ENCODE measurements at places on chromosomes 11 and 22.

GRCh38 chr11:15484398-15484797 is 369.7 kb downstream of the INSC start:
- DNase-seq, result no peak

DNA sequence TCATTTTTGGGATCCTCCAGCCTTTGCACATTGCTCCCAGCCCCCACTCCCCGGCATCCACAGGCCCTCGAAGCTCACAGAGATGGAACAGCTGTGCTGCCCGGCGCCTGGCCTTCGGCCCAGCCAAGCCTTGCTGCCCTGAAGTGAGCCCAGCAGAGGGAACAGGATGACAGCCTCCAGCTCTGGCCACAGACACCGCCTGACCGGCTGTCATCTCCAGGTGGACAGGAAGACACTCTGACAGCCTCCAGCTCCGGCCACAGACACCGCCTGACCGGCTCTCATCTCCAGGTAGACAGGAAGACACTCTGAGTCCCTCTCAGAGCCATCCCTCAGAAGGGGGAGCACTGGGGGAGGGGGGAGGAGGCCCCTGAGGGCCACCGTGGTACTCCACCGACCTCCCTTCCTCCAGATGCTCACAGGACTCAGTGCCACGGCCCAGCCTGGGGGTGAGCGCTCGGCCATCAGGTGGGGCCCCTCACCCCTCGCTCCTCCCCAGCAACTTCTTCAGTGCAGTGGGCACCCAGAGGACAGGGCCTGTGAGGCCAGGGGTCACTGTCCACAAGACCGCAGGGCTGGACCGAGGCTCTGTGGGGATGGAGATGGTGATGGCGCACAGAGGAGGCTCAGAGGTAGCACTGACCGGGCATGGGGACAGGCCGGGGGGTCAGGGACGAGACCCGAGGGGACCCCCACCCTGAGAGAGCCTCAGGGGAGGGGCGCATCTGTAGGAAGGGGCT is 58.6 kb downstream of the BRD1 start:
- no peak for DNase-seq

DNA sequence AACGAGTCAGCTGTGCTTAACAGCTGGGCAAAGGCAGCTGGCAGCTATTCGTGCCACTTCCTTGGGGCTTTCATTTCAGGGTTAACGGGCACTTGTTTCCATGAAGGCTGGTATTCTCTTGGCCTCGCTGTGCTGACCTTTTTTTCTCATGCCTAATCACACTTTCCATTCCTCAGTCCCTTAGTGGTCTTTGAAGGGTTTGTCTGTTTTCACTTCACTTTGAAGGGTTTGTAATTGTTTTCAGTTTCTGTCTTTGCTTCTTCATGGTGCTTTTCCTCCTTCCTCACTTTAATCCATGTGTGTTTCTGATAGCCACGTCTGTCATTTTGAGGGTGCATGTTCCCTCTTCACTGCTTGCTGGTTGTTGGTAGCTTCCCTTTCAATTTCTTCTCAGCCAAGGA is 24.6 kb downstream of the PPIL2 start:
- peak; percentile 69 for DNase-seq

- no peak for DNase-seq
Observed at GRCh38 chr11:72241291-72241781, 2.6 kb downstream of the PHOX2A start.

DNA sequence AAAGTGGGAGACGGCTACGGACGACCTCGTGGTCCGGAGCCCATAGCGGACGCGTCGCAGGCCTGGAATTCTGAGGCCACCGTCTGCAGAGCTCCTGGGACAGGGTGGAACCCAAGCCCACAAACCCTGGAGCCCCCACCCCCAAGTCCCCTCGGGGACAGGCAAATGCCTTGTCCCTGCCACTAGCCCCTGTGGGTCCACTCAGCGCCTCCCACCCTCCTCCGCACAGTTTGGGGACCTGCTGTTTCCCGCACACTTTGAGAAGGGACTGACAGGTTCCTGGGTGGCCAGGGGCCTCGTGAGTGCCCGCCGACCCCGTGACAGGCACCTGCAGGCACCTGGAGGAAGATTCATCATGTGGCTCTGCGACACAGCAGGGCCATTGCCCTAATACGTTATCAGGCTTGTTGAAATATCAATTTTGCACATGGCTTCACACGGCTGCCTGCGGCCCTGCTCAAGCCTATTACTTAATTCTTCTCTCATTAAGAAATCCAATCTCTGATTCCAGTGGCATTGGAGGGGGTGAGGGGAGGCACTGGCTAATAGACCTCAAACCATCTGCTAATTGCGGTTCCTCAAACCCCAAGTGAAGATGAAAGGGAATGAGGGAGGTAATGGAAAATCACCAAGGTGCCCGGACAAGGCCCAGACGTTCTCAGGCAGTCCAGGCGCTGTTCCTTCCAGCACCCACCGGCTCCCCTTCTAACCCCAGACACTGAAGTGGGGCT is 672.5 kb downstream of the BRD1 start:
- DNase-seq, result no peak

DNA sequence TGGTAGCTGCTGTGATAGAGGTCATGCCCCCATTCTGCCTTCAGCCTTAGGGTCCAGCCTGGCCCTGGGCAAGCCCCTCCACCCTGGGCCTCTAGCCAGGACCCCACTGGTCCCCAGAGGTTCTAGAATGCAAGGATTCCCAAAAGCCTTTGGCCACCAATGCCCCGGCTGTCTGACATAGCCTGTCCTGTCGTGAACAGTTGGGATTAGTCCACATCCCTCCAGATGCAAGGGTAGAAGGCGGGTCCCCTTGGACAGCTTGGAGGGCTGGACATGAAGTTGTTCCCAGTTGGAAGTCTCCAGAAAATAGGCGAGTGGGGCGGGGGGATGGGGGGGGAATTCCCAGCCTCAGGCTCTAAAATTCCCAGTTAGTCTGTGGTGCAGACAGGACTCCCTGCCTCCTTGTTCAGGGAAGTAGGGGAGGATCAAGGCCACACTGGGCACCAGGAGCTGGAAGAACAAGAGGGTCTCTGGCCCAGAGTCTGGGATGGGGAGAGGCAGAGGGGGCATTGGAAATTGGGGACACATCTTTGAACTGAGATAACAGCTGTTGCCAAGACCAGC is 5.2 kb upstream of the ADORA2A start:
- no peak for DNase-seq

DNA sequence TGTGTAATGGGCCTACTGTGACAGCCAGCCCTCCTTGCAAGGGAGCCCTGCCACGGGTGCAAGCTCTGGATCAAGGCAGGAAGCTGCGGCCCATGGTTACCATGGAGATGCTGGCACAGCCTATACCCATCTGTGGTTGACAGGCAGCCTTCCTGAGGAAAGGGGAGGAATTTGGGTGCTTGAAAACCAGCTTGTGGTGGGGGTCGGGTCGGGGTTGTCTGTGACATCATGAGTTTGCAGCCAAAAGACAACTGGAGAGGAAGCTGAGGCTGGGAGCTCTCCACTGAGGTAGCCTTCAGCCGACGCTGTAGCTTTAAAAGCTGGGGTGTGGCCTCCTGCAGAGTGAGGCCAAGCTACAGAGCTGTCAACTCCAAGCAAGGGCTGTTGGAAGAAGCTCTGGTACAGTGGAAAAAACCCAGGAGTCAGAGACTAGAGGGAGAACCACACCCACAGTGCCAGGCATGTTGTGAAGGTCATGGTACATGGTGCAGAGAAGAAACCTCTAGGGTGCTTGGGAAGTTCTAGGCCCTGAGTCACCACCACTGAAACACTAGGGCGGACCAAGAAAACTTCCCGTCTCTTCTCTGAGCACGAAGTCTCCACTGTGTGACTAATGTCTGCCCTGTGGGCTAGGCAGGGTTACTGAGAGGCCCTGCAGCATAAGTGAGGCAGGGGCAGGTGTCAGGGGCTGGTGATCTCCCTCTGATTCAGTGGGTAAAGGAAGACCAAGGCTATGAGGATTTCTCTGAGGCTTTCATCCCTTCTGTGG is 10.8 kb upstream of the LDHA start:
- DNase-seq, result peak; percentile 8

DNA sequence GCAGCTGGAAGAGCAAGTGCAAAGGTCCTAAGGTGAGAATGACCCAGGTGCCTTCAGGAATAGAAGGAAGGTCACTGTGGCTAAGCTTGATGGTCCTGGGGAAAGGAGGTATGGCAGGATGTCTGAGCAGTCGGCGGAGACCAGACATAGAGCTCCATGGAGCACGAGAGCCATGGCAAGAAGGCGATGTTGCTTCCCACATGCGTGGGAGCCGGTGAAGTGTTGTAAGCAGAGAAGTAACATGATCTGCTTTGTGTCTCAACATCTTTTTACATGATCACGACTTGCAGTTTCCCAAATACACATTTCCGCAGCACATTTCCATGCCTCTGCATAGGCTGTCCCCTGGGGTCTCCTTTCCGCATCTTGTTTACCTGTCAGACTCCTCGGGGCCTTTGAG is 231.9 kb downstream of the KIRREL3 start:
- no peak for DNase-seq

DNA sequence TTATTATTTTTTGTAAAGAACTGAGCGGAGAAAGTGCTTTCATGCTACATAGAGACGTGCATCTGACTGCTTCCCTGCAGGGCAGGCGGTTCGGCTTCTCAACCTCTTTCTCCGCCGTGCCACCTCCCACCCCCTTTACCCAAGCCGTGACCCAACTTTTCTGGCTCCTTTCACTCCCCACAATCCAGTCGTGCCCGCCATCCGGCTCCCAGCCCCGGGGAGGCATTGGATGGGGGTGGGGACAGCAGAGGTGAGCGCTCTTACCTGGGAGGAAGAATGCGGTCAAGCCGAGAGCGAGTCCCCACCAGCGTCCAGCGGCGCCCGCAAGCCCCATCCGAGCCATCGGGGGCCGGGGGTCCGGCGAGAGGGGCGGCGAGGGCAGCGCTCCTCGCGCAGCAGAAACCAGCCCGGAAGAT is 781 bp downstream of the NECTIN1 start:
- DNase-seq, result peak; percentile 36

DNA sequence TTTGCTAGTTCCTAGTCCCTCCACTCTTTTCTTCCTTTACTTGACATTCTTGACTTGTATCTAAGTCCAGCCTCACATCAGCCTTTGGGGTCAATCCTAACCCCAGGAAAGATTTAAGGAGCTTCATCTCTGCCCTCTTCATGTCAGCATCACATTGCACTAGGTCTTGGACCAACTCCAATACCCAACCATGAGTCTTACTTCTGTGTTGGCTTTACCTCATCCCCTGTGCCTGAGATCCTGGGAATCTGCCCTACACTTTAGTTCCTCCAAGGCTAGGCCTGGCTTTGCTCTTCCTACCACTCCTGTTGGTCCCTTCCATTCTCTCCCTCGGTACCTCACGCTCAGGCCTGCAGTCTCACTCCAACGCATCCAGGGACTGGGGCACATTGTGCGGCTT is 117.0 kb downstream of the SLC1A2 start:
- no peak for DNase-seq

GRCh38 chr22:46830841-46831240 is 68.4 kb downstream of the TBC1D22A start:
- DNase-seq, result no peak

- no peak for DNase-seq
Observed at GRCh38 chr22:23207729-23208393, 27.6 kb downstream of the BCR start.
